ENCODE measurements at places on chromosomes 1 and 21.

GRCh38 chr1:4671828-4672227 lies 17.4 kb downstream of the AJAP1 start:
- DNase-seq = no peak

DNA sequence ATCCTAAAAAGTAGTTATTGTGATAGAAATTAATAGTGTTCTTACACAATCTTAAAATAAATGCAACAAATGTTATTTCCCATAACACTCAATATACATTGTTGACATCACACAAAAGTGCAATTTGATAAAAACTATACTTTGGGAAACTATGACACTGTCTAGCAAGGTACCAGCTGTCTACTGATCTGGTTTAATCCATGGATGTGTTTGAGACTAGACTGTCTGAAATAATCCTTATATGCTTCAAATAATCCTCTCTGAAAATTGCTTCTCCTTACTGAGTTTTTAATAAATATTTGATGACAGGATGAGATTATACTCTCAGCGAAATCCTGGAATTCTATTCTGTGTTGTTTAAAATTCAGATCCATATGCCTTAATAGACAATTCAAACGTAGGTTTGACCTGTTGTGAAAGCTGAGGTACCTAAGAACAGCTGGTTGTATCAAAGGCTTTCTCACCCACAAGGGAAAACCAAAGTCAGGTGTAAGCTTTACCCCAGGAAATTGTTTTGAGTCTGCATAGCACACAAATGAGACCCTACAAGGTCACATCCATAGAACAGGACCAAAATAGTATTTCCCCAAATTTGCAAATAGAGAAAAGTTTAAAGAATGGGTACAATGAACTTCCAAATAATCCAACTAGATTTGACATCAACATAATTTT lies 8.8 kb upstream of the GFI1 start:
- peak; percentile 26 for DNase-seq

DNA sequence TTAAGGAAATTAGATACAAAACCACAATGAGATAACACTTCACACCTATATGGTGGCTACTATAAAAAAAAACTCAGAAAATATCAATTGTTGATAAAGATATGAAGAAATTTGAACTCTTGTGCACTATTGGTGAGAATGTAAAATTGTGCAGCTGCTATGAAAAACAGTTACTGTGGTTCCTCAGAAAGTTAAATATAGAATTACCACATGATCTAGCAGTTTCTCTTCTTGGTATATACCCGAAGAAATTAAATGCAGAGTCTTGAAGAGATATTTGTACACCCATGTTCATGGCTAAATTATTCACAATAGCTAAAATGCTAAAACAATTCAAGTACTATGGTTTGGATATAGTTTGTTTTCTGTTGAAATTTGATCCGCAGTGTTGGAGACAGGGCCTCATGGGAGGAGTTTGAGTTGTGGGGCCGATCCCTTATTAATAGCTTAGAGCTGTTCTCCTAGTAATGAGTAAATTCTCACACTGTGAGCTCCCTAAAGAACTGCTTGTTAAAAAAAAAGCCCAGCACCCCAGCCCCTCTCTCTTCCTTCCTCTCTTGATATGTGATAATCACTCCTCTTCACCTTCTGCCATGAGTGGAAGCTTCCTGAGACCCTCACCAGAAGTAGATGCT lies 1412.1 kb downstream of the PLA2G4A start:
- no peak for DNase-seq

GRCh38 chr1:10904396-10905358 lies 107.8 kb upstream of the TARDBP start:
- DNase-seq = no peak

DNA sequence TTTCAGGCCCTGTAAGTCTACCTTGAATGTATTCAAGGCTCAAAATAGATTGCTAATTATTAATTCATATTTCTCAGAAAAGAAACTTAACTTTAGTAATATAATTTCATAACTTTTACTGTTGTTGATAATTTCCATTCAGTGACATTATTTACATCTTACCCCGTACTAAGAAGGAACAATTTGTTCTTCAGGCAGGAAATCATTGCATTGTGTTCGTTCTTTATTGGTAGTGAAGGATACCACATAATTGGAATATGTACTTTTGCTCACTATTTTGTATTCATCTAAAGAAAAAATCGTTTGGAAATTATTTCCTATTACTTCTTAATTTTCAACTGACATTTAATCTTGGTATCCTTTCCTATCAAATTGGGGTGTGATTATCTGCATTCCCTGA lies 39.4 kb downstream of the CTTNBP2NL start:
- DNase-seq = no peak

DNA sequence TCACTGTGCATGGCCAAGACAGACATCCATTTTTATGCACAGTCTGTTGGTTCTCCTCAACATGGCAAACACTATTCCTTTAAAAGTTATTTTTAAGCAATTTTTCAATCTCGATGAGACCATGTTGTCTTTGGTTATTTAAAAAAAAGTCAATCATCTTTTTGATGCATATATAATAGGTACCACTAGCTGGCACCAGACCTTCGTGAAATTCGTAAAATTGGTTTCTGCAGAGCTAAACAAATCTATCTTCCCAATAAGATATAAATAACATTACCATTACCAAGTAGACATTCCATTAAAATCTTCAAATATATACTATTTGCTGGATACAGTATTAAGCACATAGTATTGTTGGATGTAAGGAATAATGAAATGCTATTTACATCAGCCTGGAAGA lies 220.0 kb upstream of the GREM2 start:
- peak; percentile 51 for DNase-seq

DNA sequence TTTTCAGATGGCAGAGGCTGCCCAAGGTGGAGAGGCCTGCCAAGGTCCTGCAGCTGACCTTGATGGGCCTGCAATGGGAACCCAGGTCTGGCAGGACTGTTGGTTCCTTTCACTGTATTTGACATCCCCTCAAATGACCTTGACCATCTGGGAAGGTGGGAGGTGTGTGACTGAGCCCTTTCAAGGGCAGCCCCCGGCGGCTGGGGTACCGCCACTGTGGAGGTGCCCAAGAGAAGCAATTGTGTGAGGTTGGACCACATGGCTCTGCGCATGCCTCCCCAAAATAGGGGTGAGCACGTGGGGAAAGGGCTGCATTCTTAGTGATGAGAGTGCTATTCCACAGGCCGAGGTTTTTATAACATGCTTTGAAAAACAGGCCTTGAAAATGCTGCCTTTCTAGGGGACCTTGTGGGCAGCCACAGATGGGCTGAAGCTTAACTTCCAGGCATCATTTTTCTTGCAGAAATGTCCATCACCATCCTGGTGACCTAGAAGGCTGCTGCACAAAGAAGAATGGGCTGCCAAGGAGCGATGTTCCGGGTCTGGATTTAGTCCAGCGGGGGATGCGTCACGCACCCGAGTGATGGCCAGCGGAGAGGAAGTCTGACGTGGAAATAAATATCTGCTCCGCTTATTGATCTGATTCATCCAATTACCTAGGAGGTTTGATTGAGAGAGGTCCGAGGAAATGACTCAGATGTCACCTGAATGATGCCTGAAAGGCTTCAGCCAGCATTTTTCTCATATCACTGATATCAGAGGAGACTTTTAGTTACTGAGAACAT lies 16.5 kb upstream of the UTS2 start:
- no peak for DNase-seq

GRCh38 chr1:101438359-101438758 lies 201.5 kb downstream of the S1PR1 start:
- peak; percentile 86 for DNase-seq
